ENCODE measurements at places on chromosomes 7 and 10.
A peak's percentile ranks its signal among the peaks of the same experiment; 100 is the strongest.

DNA sequence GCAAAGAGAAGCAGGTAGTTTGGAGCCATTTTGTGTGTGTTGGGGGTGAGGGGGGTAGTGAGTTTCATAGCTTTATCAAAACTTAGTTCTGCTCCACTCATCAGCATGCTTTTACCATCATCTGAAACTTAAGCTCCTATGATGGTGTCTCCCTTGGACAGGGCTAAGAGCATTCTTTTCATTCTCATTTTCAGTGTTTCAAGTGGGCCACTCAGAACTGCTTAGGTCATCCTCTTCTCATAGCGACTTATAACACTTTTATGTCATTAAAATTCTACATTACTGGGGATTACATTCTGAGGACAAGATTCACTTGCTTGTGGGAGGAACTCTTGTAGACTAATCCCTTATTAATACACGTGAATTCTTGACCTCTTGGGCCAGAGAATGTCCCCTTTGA lies 649.4 kb downstream of the SUGCT start:
- DNase-seq, result no peak

DNA sequence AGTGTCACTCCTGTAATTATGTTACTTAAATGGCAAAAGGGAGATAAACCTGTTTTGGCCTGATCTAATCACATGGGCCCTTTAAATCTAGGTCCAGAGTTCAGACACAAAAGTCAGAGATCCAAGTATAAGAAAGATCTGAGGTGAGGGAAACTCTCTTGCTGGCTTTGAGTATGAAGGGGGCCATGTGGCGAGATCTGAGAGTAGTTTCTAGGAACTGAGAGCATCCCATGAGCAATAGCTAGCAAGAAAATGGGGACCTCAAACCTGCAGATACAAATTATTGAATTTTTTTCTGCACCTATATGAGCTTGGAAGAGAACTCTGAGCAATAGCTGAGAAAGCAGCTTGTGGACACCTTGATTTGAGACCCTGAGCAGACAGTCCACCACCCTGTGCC lies 27.6 kb downstream of the ANKRD7 start:
- no peak for DNase-seq

GRCh38 chr7:39357648-39358047 lies 208.6 kb upstream of the YAE1 start:
- peak; percentile 3 for DNase-seq

DNA sequence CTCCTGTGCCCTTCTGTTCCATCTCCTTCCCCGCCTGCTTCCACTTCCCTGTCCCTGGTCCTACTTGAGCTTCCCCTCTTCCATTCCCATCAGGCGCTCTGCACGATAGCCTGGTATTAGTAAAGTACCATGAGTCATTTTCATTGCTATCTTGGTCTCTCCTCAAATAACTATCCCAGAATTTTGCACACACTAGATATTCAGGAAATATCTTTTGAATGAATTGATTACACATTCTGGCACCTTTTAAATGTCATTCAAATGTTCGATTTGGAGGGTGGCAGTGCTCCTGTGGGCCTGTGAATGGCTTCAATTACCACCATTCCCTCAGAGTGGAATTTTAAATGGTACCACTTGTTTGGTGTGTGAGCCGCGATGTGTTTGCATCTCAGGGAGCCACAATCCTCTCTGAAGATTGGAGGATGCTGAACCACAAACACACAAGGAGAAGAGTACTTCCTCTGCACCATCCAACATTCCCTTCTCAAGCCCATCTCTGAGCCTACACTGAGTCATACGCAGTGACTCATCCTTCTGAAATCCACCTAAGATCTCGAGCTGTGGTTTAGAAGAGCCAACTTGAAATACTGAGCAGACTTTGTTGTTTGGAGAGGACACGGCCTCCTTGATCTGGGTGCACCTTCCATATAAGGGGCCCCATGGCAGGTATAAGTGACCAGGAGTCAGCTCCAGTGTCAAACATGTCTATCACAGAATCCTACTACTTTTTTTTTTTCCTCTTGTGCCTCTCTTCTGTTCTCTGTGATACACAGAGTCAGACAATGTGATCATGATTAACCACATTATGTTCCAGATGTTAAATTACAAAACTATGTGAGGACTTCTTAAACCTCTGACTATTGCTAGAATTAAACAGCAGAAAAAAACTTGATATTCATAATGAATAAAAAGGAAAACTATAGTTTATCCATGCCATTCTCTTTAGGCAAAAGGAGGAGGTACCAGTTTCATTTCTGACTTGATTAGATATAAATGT lies 81.9 kb downstream of the BMPER start:
- DNase-seq, result peak; percentile 10

- DNase-seq, result no peak
These were observed 16.1 kb downstream of the LANCL2 start for GRCh38 chr7:55381189-55381588.

DNA sequence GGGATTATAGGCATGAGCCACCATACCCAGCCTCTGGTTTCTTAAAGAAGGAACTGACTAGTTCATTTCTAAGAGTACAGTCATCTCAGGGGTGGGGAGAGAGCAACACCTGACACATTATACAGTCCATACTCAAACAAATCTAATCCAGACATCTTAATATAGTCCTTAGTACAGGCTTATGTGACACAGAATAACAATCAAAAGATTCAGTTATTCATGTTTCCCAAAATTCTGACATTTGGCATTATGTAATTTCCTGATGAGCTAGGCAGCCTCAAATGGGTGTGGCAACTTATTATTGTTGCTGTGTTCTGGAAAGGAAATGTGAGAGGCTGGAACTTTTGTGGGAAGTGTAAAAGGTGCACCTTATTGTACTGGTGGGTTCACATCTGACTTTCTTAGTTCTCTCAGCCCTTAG lies 116.3 kb downstream of the WDFY4 start:
- DNase-seq, result peak; percentile 32

DNA sequence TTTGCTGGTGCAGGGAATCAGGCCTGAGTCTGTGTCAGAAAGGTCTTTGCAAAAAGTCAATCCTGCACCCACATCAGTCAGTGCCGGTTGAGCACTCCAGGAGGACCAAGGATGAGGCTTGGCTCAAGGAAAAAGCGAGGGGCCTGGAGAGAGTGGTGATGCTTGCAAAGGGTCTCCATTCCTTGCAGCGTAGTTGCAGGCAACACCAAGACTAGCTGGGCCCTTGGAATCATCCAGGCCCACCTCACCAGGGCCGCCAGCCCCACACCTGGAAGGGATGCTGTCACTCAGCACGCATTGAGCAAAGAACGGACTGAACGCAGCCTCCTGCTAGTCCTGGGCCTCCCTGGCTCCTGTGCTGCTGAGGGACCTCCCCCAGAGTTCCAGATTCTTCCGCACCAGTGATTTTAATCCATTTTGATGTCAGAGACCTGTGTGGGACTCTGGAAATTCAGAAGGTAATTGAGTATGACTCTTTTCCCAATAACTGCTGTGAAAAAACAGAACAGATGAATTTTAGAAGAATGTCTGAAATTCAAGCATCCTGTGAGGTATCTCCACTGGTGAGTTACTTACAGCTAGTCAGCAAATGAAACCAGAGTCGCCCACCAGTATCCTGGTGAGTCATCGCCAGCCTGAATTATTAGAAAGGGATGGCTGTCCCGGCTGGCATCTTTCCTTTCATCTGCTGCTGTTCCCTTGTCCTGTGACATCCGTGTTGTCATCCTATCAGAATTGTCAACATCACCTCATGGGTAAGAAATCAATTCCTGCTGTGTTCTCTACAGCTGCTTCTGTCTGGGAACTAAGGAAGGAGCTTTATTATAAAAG lies 150.8 kb upstream of the NPS start:
- DNase-seq, result peak; percentile 39

GRCh38 chr7:37287131-37287855 lies 161.4 kb downstream of the ELMO1 start:
- peak; percentile 14 for DNase-seq

DNA sequence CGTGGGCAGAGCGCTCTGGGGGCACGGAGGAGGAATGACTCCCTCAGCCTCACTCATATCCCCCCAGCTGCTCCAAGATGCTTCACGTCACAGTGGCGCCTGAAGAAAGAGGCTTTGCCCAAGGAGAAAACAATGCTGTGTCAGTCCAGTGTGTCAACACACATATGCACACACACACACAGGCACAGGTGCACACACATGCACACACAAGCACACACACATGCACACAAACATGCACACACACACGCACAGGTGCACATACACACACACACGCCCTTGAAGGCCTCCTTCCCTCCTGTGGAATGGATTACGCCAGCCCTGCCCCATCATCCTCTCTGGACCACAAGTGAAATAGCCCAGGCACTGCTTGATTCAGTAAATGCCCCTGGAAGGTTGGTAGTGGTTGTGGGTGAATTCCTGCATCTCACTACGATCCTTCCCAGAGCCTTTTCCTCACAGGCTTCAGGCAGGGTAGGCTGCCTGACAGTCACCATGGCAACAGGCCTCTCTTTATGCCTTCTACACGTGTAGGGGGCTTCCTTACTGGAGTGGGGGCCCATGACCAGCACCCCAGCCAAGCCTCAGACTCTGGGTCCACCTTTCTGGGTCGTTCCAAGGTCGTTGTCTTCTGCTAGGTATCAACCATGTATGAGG lies 371.5 kb upstream of the PODXL start:
- no peak for DNase-seq

DNA sequence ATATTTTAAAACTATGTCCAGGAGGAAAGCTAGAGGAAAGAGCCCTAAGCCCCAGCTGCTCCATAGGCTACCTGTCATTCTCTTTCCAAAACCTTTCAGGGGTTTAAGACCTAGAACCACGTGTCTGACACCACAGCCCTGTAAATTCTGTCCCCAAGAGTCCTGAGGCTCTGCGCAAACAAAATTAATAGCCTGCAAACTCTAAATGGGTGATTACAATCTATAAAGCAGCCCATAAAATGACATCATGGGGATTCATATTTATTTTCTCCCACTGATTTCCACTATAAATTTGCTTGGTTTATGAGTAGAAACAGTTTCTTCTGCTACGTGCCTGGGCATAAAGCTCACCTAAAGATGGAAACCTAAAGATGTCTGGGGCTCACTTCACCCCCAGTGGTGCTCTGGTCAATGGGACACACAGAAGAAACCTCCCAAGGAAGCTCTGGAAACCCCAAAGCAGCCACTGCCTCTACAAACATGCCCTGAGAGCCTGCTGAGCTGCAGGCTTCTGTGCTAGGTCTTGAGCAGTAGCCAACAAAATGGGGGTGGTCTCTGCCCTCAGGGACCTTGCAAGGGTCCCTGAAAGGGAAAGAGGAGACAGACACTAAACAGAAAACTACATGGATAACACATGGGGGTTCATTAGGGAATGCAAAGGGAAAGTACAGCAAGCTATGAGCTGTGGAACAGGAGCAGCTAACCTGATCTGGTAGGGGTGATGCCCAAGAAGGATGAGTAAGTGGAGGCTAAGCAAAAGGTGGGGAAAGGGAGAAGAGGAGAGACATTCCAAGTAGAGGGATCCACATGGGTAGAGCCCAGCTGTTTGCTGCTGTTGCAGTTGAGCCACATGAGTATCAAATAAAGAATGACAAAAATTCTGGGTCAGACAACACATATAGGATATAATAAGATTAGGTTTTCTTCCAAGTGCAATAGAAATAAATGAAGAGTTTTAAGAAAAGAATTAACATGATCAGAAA lies 331.7 kb downstream of the KCNMA1 start:
- no peak for DNase-seq

GRCh38 chr7:43303740-43304241 lies 191.3 kb downstream of the HECW1 start:
- peak; percentile 13 for DNase-seq

GRCh38 chr10:43267811-43268210 lies 946 bp upstream of the RASGEF1A start:
- no peak for DNase-seq

GRCh38 chr7:2452074-2452507 lies 24.1 kb downstream of the GRIFIN start:
- DNase-seq, result peak; percentile 15

- DNase-seq, result no peak
These were observed 157.2 kb downstream of the PRPF18 start for GRCh38 chr10:13743963-13744362.

- no peak for DNase-seq
These were observed 99.4 kb downstream of the GRM8 start for GRCh38 chr7:127153315-127153714.

GRCh38 chr7:26008428-26008827 lies 143.6 kb upstream of the NFE2L3 start:
- no peak for DNase-seq

DNA sequence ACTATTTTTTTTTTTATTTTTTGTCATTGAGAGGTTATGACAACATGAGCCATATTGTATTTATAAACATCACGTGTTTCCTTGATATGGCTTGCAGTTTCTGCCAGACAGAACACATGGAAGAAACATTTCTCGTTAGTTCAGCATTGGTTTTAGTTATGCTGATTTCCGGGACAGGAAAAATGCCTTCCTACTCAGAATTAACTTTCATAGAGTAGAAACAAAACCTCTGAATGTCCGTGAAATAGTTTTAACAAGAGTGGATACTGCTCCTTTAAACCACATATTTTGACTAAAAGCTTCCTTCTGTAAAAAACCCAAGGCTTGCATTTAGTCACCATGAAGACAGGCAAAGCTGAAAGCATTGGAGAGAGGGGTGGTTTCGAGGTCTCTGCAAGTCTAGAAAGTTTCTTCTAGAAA lies 240.4 kb downstream of the KIAA1217 start:
- peak; percentile 46 for DNase-seq

DNA sequence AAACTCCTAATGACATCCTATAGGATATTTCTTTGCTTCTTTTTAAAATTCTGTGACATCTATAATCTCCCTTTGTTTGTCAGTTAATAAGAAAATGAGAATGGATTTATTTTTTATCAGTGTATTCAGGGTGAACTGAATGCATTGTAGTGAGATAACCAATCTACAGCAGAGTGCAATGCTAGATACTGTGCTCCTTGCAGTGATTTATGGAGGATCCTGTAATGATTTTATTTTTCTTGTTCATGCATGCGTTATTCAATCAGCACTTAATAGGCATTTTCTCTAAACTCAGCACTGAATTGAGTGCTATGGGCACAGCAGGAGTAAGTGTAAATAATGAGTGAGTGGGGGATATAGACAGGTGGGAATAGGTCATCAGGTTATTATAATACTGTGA lies 253.9 kb downstream of the CDK14 start:
- DNase-seq, result no peak

- no peak for DNase-seq
These were observed 42.3 kb upstream of the HSPA12A start for GRCh38 chr10:116784651-116785050.

DNA sequence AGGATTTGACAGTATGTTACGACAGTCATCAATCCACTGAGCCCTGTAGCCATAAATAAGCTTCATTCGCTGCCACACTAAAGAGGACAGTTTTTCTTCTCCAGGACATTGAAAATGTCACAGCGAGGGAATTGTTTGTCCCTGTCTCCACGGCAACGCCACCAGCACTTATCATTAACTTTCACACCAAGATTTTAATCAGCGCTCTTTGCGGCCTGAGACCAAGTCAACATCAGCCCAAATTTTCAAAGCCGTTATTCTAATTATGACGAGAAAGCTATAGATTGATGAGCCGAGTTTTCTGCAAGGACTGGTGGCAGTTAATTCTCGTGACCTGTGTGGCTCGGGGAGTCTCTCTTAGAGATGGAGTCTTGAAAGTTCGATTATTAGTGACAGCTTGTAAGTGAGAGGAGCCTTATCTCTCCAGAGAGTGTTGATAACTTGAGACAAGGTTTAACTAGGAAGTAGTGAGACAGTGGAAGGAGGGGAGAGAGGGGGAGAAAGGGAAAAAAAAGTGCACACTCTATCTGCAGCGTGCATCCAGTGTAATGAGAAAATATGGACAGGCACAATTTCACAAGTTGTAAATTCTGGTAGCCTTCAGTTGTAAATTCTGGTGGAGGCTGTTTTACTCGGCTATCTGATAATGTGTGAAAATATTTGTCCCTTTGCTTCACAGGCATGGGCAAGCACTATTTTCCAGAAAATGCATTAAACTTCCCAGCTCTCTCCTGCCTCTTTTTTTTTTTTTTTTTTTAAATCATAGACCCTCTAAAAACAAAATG lies 473.3 kb downstream of the LRMDA start:
- no peak for DNase-seq

All from dermis blood vessel endothelial cell (primary cell).